ENCODE measurements at places on chromosomes 4 and X.
A peak's percentile ranks its signal among the peaks of the same experiment; 100 is the strongest.

DNA sequence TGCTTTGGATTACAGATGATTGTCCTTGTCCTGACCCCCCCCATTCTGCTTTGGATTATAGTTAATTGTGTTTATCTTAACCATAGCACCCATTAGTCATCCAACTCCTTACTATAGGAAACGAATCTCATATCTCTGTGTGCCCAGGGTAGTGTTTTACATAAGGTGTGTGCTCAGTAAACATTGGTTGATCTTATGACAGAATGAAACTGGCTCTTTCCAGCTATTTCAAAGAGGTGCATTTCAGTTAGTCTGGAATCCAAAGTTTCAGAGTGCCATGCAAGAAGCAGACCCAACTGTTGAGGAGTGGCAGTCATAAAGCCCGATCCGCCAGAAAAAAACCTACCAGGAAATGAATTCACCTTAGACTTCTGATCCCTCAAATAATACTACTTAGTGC lies 14.7 kb downstream of the TRIM2 start:
- no peak for DNase-seq

DNA sequence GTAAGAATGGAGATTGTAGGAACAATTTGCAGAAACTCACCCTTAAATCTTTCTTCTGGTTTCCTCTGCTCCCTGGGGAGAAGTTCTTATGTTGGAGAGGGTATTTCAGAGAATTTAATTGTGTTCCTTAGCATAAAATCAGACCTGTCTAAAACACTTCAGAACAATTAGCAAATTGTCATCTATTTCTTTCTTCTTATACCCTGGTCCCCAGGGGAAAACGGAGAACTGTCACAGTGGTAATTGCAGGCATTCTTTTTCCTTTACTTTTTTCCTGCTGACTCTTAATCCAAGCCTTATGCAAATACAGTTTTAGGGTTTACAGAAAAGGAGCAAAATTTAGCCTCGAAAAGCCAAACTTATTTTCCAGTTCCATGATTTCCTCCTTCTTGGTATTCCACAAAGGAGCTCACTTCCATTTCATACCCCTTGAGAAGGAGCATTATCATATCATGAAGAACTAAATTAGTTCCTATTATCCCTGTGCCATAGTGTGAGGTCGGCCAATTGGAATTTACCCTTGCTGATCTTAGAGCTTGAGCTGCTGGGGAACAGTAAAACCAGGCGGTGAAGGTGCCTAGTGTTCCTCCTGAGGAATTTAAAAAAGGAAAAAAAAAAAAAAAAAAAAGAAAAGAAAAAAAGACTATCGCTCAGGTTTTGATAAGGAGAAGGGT lies 173.8 kb downstream of the IL15 start:
- no peak for DNase-seq

GRCh38 chrX:69218407-69218997 lies 53.2 kb upstream of the PJA1 start:
- no peak for DNase-seq

DNA sequence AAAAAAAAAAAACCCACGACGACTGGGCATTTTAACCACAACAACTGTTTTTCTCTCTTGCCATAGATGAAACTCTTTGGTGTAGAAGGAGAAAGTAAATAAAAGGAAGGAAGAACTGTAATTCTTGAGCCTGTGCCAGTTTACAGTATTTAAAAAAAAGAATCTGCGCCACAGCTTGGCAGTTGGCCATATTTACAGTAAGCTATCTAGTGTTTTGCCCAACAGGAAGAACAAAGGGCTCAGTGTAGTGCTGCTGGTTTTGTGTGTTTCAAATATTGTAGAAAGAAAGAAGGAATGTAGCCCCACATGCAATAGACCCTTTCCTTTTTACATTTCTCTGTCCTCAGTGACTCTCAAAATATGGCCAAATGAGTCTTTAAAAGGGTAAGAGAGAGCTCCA lies 66.1 kb downstream of the NR3C2 start:
- DNase-seq, result no peak

GRCh38 chr4:118743867-118744266 lies 58.7 kb downstream of the METTL14 start:
- no peak for DNase-seq

DNA sequence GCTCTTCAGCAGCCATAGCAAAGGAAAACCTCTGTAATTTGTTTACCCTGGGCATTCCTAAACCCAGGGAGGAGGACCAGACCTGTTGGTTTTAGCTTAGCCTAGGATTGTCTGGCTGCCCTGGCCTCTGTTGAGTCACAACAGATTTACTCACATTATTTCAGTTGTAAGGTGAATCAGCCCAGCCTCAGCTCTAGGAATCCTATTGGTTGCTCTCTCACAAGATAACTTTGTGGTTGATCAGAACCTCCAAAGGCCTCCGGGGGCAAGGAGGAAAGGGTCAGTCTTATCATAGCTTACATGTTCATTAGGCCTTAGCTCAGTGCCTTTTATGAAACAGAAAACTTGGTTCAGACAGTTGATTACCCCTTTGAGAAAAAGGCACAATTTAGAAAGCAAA lies 41.0 kb downstream of the PDK3 start:
- peak; percentile 36 for DNase-seq

DNA sequence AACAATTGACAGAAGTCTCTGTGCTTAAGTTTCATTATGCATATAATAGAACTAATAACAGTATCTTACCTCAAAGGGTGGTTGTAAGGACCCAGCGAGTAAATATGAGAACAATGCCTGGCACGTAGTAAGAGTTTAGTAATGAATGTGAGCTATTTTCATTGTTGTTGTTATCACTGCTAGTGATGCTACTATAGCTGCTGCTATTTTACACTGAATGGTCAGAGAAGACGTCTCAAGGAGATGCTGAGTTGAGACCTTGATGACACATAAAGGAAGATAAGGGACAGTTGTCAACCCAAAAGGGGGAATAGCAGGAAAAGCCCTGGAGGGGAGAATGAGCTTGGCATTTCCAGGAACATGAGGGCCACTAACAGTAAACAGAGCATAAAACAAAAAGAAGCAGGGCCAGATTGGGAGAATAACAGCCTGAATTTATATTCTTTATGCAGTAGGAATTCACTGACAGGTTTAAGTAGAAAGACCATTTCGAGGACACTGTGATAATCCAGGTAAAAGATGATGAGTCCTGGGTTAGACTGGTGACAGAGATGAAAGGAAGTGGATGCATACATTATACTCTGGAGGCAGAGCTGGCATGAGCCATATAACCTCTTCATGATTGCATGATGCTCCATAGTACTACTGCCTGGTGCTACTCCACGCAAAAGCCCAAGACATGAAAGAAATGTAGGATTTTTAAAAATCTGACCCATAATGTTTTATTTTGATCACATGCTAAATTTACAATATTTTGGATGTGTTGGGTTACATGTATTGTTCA lies 23.1 kb downstream of the ATP8A1 start:
- DNase-seq, result no peak

- no peak for DNase-seq
Observed at GRCh38 chr4:2451036-2451520, 17.8 kb upstream of the RNF4 start.

DNA sequence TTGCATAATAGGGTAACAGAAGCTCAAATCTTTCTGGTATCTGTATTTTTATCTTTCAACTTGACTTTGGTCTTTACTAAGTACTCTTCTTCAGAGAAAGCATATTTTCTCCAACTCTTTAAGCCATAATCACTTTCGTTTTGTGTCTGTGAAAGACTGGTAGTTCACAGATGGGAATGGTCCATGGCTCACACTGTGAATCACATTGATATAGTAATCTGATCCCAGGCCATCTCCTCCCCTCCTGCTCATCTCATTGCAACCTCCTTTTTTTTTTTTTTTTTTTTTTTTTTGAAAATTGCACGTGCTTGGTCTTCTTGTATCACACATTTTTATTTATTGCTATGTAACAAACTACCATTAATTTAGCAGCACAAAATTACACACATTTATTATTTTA lies 694.5 kb upstream of the SLIT2 start:
- DNase-seq, result no peak

GRCh38 chr4:97531351-97531750 lies 611.9 kb downstream of the STPG2 start:
- DNase-seq, result no peak

- no peak for DNase-seq
Observed at GRCh38 chr4:1087371-1087770, 26.0 kb downstream of the RNF212 start.

GRCh38 chr4:109315818-109316217 lies 13.4 kb upstream of the COL25A1 start:
- no peak for DNase-seq

DNA sequence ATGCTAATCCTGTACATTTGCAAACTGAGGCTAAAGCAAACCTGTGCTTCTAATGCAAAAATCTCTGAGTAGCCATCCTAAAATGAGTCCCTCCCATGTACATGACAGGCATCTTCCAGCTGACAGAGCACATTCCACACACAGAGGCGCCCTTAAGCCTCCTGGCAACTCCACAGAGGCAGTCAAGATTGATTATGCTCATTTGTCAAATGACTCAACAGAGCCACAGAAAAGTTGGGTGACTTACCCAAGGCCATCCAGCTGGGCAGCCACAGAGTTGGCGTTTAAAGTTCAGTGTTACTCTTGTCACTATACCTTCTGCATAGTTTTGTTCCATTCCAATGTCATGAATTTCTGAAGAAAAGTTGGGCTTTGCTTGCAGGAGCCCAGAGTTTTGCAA lies 394.6 kb upstream of the FGF13 start:
- no peak for DNase-seq
